ENCODE measurements at places on chromosomes 2 and 18.

DNA sequence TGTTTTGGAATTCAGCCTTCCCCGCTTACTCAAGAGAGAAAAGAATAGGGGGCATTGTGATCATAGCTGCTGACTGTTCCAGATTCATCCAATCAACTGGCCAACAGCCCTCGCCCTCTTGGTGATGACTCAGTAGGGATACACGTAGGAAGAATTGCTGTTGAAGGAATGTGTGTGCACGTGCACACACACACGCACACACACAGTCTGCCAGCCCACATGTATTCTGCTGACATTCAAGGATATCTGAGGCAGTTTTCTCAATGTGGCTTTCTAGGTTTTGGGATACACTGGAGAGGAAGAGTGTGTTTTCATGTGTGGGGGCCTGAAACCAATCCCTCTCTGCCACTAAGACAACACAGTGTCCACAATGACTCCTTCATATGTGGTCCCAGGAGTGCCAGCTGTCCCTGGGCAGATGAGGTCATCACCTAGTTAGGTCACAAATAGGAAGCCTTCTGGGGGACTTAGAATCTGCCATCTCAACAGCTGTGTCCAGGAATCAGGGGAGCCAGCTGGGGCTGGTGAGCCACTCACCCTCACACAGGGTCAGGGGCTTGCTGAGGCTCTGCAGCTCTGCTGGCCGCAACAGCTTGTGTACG, 352.6 kb downstream of the SS18 start:
- no peak for DNase-seq

GRCh38 chr2:85902496-85902895, 13.7 kb upstream of the ST3GAL5 start:
- no peak for DNase-seq

DNA sequence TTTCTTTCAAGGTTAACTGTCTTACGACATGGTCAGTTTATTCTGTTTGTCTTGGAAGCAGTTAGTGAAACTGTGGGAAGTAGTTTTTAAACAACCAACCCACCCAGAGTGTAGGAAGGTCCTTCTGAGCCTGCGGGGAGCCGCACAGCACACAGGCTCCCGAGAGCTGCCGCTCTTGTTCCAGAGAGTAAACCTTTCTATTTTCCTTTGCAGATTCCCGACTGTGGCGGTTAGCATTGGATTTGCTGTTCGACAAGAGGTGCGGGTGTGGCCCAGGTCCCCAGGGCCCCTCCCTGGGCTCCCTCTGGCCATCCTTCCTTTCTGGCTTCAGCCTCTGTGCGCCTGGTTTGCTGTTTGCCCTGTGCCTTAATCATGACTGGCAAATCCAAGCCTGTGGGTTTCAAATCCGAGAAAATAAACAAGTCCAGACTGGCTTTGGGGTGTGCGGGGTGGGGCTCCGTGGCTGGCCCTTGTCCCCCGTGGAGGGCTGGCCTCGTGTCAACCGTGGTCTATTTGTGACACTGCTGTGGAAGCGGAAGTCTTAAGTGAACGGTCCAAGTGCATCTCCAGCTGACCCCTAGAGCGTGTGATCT, 30.7 kb downstream of the IMPA2 start:
- DNase-seq: no peak

GRCh38 chr2:200810998-200811332, 745 bp upstream of the BZW1 start:
- DNase-seq: no peak

DNA sequence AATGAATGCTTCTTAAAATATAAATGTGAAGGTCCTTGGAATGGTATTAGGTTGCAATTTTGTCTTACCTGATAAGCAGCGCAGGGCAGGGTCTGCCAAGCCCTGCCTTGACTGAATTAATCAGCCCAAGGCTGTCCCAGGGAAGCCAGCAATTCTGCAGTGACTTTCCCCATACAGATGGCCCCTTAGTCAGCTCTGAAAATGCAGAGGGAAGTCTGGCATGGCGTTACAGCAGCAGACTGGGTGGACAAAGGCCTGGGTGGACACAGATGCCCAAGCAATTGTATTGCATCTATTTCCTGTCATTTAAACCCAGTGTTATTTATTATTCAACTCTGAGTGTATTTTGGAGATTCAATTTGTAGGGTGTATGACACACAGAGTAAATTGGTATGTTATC, 56.6 kb upstream of the NOL4 start:
- peak; percentile 99 for DNase-seq

- DNase-seq: no peak
Measured at GRCh38 chr2:136235546-136235945, 117.6 kb upstream of the CXCR4 start.

DNA sequence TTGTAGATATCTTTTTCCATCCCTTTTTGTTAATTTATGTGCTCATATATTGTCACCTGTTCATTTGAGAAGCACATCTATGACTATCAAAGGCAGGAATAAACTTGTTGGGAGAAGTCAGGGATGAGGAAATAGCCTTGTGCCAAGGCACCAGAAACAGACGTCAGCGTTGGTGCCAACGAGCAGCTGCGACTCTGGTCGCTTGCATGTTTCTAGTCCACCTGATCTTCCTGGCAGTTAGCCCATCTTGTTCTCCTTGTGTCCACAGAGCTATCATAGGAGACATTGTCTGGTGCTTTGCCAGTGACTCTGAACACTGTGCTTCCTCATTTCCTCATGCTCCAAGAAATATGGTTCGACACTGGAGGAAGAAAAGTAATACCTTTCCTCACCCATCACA, 374.4 kb downstream of the PTPRM start:
- peak; percentile 97 for DNase-seq

DNA sequence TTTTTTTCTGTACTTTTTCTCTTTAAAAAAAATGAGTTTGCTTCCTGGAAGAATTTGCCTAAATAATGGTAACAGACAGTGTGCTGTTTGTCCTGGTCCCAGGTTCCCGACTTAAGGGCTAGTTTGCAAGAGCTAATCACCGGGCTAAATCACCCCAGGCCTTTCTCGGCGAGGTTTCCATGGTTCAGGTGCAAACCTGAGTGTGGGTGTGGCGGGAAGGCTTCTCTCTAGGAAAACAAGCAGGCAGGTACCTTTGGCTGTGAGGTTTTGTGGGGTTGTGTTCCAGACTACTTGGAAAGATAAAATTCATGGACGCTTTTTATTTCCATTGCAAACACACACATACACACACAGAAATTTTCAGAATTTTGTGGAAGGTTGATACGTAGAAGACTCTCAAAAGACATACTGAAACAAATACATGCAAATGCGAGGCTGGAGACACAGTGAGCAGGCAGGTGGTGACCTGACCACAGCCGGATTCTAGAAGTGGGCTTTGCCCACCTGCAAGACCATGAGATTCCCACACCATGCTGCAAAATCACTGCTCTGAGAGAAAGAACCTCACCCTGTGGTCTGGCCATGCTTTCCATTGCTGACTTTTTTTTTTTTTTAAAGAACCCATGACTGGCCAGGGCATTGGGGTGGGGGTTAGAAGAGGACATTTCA, 815 bp downstream of the CNDP1 start:
- peak; percentile 36 for DNase-seq

DNA sequence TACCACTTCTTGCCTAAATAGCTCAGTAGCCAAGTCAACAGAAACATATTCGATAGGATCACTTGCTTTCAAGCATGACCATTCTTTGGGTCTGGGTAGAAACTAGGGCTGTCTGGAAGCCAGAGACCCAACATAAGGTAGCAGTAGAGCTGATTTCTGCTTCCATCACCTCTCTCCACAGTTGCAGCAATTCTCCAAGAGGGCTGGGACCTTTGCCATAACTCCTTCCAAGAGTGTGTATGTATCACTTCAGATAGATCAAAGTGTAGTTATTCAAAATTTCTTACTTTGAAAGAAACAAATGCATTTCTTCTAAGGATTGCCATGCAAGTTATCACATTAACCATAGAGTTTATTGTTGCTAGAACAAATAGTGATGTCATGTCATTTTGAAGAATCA, 172.0 kb upstream of the GALNT5 start:
- no peak for DNase-seq

GRCh38 chr2:50751311-50752031, 280.5 kb downstream of the NRXN1 start:
- DNase-seq: no peak

DNA sequence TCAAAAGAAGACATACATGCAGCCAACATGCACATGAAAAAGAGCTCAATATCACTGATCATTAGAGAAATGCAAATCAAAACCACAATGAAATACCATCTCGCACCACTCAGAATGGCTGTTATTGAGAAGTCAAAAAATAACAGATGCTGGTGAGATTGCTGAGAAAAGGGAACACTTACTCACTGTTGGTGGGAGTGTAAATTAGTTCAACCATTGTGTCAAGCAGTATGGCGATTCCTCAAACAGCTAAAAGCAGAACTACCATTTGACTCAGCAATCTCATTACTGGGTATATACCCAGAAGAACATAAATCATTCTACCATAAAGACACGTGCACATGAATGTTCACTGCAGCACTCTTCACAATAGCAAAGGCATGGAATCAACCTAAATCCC, 95.5 kb upstream of the XIRP2 start:
- no peak for DNase-seq

- DNase-seq: no peak
Measured at GRCh38 chr2:180907731-180908130, 72.7 kb upstream of the UBE2E3 start.

DNA sequence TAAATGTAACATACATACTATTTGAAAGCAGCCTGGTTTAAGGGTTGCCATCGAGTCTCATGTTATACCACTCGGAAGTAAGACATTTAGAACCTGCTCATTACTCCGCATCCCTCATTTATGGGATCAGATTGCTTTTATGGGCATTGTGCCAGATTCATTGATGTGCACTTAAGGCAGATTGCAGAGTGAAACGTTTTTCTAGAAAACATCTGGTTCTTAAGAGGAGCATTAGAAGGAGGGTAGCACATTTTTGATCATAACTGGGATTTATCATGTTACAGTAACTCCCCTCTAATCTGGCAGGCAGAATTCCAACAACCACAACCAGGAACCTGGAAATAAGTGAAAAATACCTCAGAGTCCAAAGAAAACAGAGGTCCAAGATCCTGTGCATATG, 74.2 kb upstream of the GALNT3 start:
- DNase-seq: no peak

DNA sequence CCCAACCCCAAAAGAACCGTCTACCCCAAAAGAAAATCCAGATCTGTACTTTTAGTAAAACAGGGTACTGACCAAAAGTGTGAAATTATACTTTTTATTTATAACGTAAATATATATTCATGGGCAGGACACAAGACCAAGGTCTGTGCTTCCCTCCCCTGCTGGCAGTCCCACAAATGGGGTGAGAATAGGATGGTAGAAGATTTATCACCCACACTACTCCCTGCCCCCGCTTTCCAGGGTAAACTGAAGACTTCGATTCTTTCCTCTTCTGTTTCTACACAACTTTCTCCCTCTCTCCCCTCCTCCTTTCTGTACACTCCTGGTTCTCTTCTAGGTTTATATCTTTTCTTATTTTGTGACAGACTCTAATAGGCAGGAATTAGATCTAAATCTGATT, 79.7 kb downstream of the MDH1 start:
- no peak for DNase-seq

- DNase-seq: peak; percentile 79
Measured at GRCh38 chr2:8475349-8476031, 206.4 kb upstream of the ID2 start.

GRCh38 chr2:232377841-232378734, 463 bp upstream of the ALPP start:
- no peak for DNase-seq

- peak; percentile 73 for DNase-seq
Measured at GRCh38 chr2:231714639-231715498, 6.5 kb downstream of the PTMA start.

- DNase-seq: no peak
Measured at GRCh38 chr2:134104754-134105153, 149.1 kb upstream of the MGAT5 start.

- DNase-seq: no peak
Measured at GRCh38 chr2:101277111-101277510, 24.4 kb downstream of the CNOT11 start.

GRCh38 chr2:208415255-208415654, 8.7 kb downstream of the PTH2R start:
- no peak for DNase-seq

DNA sequence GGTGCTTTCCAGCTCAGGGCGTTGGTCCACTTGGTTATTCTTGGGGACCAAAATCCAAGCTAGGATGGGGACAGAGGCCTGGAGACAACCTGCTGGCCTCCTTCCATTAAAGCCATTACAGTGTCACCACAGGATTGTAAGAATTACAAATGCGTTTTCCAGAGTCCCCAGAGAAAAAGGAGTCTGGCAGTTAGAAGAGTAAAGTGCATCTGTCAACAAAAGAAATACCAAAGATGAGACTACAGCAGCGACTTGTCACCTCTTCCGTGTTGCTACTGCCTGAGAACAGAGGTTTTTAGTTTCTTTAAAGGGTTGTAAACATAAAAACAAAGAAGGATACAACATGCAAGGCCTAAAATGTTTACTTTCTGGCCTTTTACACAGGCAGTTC, 235.7 kb downstream of the AGAP1 start:
- DNase-seq: no peak

GRCh38 chr18:21599585-21600525, 649 bp downstream of the ESCO1 start:
- DNase-seq: peak; percentile 94

- no peak for DNase-seq
Measured at GRCh38 chr2:203673933-203674332, 32.5 kb upstream of the CD28 start.

- no peak for DNase-seq
Measured at GRCh38 chr18:46732801-46733200, 24.1 kb downstream of the ST8SIA5 start.

DNA sequence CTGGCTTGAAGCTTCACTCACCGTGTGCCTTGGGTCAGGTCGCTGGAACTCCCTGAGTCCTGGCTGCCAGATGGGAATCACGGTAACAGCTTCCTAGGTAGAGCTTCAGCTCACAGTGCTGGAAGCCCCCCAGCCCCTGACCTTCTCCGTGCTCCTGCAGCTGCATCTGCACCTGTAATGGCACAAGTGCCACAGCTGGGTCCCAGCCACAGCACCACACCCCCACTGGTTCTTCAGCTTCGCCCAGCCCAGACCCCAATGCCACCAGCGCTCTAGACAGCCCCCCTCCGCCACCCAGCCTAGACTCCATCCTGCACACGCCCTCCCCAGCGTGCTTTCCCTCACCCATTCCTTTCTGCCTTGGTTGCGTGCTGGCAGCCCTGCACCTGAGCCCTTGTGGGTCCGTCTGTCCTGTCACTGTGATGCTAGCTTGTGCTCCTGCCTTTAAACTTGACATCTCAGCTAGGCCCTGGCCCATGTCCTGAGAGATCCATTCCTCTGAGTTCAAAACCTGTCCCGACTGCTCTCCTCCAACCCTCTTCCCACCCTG, 7.6 kb upstream of the ESPNL start:
- no peak for DNase-seq

DNA sequence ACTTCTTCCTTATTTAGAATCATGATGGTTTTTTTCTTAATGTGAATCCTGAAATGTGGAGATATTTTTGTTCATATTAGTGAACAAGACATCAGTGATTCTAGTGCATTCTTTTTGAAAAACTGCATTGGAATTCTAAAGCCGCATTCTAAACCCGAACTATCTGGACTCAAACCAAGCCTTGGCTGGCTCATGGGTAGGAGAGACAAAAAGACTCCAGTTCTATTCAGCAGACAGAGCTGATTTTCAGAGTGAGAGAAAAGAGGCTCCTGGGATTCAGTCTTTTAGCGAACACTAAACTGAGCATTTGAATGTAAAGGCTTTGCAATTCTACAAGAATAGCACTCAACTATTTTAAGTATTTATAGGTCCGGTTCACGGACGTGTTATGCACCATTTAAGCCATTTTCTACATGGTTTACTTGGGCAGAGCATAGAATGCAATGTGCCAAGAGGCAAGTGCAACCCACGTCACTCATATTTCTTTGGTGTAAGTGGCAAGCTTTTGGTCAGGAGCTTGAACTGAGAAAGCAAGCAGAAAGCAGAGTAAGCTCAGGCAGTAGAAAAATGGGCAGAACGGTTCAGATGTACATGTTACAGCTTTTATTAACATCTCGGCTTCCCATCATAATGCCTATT, 227.3 kb upstream of the RAB12 start:
- no peak for DNase-seq
